ENCODE measurements at places on chromosomes 2 and 18.

- no peak for DNase-seq
Measured at GRCh38 chr2:125272651-125273050, 1247.6 kb downstream of the CNTNAP5 start.

DNA sequence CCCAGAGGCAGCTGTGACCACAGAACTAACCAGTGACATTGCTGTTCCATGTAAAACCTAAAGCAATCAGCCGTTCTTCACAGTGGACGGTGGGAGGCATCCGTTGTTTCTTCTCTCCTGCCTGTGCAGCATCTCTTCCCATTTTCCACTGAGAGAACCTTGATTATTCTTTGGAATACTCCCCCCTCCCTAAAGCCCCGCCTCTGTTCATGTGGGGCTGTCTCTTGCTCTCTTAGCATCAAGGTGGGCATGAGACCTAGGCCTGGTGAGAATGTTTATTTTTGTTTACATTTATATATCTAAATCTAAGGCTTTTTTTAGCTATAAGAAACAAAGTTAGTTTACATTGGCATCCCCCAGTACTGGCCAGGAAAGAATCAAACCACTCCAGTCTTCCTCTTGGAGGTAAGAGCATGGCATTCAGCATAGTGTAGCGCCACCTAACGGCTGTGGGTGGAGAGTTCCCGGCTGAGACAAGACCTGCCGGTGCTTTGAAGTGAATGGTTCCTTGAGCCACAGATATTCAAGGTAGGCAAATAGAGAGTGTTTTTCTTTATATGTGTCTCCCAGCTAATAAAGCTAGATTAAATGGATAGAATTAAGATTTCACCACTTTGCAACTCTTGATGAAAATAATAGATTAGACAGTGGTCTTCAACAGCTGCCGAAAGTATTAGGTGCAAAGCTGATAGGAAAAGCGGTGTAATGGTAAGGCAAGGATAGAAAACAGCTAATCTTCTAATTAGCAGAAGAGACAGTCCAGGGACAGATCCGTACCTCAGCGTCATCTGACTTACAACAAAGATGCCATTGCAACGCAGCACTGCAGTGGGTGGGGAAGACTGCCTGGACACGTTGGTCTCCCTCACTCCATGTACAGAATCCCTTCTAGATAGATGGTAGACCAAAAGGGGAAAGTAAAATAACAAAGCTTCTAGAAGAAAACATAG lies 219.6 kb upstream of the RAB12 start:
- DNase-seq = peak; percentile 83

DNA sequence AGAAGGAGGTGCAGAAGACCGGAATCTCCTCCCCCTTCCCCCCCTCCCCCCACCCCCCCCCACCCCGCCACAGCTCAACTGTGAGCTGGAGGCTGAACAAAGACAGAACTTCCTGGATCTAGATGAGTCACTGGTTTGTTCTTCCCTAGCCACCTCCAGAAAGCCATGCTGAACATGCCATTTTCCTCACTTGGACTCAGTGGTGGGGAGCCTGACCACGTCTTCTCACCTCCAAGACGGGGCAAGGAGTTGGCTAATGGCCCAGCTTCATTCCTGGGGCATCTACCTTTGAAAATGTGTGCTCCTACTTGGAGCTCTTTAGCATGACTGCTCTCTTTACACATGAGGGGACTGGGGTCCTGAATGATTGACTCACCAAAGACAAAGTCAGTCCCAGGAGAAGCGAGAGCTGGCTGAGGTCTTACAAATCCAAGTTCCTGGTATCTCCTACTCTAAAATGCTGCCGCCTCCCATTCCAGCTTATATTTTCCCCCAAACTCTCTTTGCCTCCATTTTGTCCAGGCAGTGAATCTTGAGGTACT lies 22.6 kb upstream of the FZD5 start:
- DNase-seq = peak; percentile 78

DNA sequence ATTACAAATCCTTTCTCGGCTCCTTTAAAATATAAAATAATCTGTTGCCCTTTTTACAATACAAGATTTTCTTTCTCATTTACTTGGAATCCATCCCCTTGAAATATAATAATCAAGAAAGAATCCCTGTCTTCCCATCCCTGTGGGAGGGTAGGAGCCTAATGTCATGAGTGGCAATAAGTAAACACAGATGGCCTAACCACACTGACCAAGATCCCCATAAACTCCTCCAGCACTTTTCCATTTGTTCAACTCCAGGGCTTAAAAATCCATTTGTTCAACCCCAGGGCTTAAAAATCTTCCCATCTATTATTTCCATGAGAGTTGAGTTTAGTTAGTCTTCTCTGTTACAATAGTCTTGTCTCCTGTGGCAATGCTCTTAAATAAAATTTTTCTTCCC lies 297.6 kb downstream of the CDH7 start:
- no peak for DNase-seq

DNA sequence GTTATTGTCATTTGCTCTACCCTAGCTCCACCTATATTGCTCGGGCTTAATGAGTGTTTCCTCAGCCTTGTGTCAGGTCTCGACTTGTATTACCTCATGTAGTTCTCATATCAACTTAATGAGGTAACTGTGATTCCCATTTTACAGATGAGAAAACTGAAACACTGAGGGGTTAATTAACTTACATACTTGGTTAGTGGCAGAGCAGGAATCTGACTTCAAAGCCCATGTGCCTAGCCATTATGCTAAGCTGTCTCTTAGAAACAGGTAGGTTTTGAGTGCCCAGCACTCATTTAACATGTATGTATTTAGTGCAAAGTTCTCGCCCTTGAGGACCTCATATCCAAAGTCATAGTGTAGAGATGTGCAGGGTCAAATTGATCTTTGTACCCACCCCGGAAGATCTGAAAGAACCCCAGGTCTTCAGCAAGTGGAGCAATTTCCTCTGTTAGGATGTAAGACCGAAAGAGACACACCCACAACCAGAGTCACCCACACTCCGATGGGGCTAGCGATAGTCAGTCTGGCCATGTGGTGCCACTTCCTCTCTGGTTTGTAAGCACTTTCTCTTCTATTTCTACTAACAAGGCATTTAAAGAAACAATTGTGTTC lies 121.0 kb upstream of the SLC39A10 start:
- DNase-seq = no peak

GRCh38 chr2:67892339-67892846 lies 170.4 kb downstream of the C1D start:
- DNase-seq = no peak

- no peak for DNase-seq
Measured at GRCh38 chr2:176213406-176213805, 24.9 kb downstream of the HOXD1 start.

GRCh38 chr2:40098786-40099470 lies 319.9 kb upstream of the THUMPD2 start:
- no peak for DNase-seq

GRCh38 chr2:241514553-241514952 lies 6.2 kb upstream of the STK25 start:
- no peak for DNase-seq

DNA sequence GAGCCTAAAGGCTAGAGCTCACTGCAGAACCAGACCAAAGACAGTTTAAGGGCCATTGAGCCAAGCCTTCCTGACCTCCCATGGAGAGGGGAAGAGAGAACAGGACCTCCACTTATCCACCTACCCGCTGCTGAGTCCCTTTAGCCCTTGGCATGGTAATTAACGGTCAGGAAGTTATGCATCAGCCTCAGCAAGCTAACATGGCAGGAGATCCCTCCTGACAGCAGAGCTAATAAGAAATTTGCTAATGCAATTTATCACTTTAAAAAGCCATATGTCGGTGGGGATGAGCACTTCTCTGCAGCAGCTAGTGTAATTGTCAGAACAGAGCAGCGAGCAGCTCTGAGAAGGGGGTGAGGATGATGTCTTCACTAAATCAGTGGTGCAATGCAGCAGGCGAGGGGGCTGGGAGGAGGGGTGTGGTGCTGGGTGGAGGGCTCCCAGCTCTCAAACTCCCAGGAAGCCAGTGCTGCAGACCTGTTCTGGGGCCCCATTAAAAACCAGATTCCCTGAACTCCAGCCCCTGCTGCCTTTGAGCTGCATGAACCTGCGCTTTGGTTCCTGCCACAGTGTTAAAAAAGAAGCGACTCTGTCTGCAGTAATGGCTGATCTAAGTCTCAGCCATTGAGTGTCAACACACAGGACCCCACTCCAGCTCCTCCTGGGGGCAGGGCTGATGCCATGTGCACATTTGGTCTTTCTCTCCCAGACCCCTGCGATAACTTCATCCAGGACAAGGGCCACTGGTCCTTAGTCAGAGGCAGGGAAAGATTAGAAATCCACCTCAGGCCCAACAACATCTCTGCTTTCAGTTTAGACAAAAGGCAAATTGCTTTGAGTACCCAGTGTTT lies 84.2 kb upstream of the STPG4 start:
- no peak for DNase-seq
